ENCODE measurements at places on chromosomes 13 and 19.

GRCh38 chr13:53560556-53560955 is 531.9 kb downstream of the OLFM4 start:
- no peak for DNase-seq

DNA sequence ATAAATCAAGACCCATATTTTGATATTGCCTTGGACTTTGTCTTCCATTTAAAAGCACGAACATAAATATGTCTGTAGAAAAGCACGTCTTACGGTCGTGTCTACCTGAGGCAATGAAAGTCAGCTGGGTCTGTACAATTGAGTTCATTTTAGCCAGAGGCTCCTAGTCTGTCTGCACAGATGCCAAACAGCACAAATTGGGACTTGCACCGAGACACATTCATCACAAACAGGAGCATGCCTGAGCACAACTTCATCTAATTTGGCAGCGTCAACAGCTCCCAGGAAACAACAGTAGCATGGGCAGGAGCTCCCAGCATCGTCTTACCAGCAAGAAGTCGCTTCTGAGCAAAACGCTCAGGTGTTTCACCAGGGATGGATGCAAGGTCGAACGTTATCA is 687.0 kb downstream of the EFNB2 start:
- no peak for DNase-seq

- no peak for DNase-seq
Observed at GRCh38 chr19:18719541-18719940, 36.1 kb downstream of the CRTC1 start.

- DNase-seq: no peak
Observed at GRCh38 chr19:2015608-2015950, at the start of gene BTBD2. Gene BTBD2 (minus strand): TSS chr19:2015714. CDS start chr19:2015703, 11 bp downstream.

DNA sequence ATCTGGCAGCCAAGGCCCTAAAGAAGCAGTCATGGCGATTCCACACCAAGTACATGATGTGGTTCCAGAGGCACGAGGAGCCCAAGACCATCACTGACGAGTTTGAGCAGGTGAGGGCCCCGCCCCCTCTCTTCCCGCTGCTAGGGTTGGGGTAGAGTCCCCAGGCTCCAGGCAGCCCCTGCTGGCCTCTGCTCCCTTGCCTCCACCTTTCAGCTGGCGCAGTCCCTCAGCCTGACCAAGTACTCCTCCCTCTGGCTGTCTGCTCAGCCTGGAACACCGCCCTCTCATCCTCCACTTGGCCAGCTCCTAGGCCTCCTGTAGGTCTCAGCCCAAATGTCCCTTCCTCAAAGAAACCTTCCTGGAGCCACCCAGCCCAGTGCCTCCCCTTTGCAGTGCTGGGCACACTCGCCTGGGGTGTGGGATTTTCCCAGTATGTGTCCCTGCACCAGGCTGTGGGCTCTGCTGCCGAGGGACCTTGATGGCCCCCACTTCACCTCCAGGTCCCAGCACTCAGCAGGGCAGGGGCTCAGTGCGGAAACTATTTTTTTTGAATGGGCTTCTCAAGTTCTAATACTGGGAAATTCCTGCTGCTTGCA is 5.7 kb downstream of the LENG1 start:
- no peak for DNase-seq

- no peak for DNase-seq
Observed at GRCh38 chr19:5907241-5907640, 2.6 kb downstream of the VMAC start.

DNA sequence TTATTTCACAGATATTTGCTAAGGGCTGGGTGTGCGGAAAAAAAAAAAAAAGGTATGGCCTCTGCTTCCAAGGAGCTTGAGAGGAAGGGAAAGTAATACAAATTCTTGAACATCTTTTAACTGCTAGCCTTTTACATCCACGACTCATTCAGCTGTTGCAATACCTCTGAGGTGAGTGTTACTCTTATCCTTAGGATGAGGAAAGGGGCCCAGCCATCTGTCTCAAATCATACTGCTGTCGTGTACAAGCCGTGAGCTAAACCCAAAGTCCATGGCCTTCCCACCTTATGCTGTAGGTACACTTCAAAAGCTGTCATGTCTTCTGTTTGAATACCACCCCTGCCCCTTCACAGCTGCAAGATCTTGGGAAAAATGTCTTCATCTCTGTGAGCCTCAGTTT is 146.8 kb downstream of the KCNRG start:
- DNase-seq: no peak

DNA sequence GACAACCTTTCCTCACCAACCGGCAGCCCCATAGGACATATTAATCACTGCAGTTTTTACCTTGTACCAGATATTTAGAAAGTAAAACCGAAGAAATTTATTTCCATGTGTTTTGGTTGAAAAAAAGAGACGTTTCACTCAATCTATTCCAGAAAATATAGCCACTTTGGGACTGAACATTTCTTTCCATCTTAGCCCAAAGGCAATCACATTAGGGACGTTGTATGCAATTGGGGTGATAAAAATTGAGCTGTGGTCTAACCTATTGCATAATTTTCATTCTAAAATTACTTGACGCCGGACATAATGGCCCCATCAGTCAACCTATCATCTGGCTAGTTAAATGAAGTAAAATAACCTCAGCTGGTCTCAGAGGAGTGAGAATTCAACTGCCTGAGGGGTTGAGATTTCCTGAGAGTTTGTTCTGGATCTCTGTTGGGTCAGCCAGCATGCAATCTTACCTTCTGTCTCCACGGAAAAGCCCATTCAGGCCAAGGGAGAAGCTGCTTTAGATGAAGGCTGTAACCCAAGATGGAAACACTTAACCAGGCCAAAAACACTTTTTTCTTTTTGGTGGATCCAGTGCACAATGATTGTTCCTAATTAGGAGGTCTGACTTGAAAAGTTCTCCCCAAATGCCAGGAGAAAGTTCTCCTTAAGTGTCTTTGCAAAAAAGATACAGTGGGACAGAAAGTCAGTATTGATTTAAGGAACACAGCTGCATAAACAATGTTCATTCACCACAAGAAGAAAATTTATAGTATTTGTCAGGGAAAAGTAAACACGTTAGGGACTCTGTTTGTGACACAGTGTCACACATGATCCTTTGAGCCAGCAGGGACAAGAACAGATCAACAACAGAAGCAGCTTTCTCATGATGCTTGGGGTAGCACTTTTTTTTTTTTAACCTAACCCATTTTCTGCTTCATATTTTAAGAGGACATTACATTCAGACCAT is 34.1 kb downstream of the DLEU7 start:
- no peak for DNase-seq

DNA sequence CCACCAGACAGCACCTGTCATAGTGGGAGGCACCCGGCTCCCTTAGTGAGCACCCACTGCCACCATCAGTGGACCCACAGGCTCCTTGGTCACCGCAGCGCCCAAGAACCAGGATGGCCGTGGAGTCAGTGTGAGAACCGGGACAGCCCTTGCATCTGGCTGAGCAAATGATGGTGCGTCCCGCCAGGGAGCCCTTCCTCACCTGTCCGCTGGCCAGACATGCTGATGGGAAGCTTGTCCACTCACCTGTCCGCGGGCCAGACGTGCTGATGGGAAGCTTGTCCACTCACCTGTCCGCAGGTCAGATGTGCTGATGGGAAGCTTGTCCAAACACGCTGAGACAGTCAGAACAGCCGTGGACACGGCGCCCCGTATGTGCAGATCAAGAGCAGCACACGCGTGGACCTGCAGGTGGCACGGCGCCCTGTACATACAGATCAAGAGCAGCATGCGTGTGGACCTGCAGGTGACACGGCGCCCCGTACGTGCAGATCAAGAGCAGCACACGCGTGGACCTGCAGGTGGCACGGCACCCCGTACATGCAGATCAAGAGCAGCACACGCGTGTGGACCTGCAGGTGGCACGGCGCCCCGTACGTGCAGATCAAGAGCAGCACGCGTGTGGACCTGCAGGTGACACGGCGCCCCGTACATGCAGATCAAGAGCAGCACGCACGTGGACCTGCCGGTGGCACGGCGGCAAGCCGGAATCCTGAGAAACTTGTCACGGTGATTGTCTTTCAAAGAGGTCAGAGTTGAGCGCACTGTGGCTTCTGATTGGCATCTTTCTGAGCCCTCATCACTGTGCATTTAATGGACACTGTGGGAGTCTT is 40.7 kb upstream of the DCUN1D2 start:
- DNase-seq: no peak

DNA sequence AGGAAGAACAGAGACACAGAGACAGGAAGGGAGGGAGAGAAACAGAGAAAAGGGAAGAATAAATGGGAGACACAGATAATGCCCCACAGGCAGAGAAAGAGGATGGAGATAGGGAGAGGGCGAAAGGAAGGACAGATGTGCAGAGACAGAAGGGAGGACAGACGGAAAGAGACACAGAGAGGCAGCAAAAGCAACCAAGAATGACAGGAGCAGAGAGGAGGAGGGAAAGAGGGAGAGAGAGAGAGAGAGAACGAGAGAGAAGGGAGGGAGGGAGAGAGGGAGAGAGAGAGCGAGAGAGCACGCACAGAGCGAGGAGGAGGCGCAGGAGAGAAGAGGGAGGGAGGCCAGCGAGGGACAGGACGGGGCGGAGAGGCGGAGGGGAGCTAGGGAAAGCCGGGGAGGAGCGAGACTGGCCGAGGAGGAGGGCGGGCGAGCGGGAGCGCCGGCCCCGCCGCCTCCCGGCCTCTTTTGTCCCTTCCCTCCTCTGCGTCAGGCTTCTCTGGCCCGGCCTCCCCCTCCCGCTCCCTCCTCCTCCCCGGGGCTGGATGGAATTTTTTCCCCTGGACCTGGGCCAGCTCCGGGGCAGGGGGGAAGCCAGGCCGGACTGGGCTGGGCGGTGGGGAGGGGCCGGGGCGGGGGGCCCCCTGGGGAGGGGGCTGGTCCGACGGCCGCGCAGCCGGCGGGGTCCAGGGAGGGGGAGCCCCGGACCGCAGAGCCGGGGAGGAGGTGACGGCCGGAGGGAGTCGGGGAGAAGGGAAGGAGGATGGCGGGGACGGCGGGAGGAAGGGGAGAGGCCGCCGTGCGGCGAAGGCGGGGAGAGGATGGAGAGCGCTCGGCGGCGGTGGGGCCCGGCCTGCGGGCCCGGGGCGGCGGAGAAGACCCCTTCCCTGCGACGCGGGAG is 4.2 kb upstream of the SPACA6 start:
- DNase-seq: no peak

DNA sequence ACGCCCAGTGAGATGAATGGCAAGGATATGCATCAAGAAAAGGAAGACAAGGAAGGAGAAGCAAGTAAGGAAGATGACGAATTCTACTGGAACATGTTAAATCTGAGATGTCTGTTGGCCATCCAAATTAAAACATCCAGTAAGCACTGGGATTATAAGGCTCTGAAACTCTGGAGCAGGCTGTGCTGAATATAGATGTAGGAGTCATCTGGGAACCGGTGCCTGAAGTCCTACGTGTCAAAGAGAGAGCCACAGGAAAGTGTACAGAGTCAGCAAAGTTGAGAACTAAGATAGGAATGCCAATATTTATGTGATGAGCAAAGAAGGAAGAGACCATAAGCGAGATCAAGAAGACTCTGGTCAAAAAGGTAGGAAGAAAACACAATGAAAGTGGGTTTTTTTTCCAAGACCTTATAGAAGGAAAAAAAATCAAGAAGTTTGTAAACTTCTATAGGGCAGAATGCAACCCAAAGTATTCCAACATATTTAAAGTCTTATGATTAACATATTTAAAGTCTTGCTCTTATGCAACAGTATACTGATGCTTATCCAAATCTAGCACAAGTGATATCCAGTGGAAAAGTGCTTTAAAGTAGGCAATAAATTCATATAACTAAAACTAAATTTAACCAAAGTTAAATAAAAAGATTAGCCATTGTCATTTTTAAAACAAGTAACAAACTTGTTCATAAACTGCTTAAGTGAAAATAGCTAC is 51.2 kb upstream of the EEF1AKMT1 start:
- no peak for DNase-seq

DNA sequence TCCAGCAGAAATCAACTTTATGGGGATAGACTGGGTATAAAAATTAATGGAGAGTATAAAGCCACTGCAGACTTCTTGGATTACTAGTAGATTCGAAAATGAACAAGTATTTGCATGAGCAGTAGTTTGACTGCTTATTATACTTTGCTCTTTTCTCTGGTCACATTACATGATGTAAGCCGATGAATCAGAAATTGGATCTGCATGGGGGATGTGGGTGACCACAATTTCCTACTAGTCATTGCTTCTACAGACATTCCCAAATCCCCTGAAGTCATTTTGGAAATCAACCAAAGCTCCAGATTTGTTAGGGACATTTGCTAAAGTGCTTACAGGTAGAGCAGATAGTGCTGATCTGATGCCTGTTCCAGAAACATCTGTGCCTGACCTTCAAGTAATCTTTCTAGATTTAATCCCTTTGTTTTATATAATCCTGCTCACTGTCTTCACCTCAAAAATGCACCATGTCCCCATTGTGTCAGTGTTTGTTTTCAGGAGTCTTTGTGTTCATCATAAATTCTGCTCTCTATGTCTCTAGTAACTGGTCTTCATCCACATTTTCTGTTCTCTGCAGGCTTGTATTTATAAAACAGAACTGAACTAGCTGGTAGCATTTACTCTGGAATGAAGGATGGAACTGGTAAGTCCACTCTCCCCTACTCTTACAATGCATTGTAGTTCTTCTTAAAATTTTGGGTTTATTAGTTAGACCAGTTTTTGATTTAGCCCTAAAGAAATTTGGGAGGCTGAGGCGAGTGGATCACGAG is 201.5 kb upstream of the CSNK1A1L start:
- no peak for DNase-seq

- DNase-seq: no peak
Observed at GRCh38 chr13:87131611-87132010, 539.6 kb upstream of the SLITRK5 start.

GRCh38 chr19:32811151-32811550 is 58.4 kb downstream of the SLC7A9 start:
- DNase-seq: no peak
